ENCODE measurements at places on chromosomes 5 and 9.

GRCh38 chr9:27276193-27277030 is 20.5 kb downstream of the EQTN start:
- no peak for DNase-seq

DNA sequence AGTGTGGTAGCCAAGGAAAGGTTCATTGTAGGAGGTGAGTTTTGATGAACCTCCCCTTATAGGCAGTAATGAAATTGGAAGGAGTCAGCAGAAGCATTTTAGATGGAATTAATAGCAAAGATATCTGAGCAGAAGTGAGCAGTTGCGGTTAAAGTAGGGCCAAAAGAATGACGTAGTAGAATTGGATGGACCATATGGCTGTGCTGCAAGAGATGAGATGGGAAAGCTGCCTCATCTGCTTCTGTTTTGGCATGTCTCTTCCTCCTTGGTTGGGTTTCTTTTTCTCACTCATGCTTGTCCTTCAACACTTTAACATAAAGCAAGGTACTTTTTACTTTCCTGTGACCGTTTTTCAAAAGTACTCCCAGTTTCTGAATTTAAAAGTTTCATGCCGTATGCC is 55.8 kb downstream of the AQP7 start:
- no peak for DNase-seq

DNA sequence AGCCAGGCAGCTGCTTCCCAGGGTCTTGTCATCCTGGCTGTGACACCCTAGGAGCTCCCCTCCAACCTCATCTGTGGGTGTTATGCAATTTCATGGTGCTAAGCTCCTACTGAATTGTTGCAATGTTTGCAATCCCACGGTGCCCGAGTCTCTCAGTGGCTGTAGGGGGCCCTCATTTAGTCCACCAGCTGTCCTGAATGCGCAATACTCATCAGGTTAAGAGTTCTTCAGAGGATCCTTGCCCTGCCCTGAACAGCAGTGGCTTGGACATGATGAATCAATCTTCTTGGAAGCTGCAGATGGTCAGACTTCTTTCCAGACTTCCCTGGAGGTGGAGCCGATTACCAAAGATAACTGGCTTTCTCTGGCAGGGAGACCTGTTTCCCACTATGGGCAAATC is 584.1 kb downstream of the CCDC171 start:
- no peak for DNase-seq

DNA sequence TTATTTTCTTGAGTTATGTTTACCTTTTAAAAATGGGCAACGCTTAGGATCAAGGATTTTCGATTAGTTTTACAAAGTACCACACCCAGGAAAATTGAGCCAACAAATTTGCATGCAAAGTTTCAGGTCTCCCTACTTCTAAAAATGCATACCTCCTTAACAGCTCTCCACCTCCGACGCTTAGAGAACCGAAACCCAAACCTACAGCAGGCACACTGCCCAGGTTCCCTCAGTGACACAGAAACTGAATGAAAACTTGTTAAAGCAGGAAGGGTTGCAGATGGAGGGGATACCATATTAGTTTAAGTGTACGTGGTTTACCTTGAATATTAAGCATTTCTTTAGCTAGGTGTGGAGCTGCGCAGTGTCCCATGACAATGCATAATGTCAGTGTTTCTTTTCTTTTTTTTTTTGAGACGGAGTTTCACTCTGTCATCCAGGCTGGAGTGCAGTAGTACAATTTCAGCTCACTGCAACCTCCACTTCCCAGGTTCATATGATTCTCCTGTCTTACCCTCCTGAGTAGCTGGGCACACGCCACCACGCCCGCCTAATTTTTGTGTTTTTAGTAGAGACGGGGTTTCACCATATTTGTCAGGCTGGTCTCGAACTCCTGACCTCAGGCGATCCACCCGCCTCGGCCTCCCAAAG is 1.6 kb upstream of the SUB1 start:
- no peak for DNase-seq

DNA sequence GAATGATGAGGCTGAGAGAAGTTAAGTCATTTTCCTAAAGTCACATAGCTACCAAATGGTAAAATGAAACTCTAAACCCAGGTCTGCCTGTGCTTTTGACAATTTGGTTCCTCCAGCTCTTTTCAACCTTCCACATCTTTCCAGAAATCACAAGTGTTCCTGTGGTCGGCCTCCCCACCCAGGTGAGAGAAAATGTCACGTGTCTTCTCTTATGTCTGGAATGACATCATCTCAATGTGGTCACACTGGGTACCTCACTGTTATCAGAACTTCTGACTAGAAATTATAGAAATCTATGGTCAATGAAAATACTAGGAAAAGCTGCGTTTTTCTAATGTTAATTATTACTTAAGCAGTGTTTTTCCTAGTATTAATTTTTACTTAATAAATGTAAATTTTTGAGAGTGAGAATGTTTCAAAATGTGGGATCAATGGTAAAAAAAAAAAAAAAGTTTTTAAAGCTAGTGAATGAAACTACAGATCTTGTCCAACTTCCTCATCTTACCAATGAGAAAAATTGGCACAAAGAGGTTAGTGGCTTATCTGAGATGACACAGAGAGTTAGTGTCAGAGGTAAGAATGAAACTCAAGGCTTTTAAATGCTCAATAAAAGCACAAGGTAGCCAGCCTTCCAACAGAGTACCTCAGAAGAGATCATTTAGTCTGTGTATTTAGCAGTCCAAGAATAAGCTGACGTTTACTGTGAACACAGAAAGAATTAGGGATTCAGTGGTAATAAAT is 228.7 kb upstream of the NR4A3 start:
- DNase-seq = no peak

Data from activated T-helper 9 cell treated with anti-CD3 and anti-CD28 coated beads, Interleukin-2, amount 50 U/mL, for 16 hours (primary cell).